Thymus (tissue), 14 donors: ENCODE measurements at places on chromosomes 7 and 10. TPM values are rescaled to one million over a fixed set of nuclear protein-coding genes. Genes with fewer than 3 reads are reported as not detected.

DNA sequence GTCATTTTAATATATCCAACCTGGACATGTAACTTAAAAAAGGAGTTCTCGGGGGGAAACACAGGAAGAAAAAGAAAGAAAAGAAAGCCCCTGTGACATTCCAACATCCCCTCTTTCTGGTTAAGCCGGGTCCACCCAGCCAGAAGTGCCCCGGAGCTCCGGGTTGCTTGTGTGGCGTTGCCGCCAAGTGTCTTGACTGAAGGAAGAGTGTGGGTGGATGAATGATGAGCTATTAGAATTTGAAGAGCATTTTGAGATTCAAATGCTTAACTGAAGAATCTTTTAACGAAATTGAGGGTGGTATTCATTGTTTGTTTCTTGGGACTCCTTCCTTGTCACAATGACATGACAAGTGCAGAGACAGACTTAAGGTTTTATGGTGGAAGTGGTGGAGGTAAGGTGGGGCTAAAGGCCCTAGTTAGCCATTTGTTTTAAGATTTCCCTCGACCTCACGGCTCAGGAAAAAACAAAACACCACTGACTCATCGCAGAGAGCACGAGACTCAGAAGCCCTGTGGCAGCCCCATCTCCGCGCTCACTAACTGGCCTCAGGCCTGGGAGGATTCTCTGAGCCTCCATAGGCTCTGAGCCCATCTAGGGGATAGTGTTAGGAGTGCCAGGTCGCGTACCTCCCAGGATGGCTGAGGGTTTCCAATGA lies 1.8 kb upstream of the GLI3 start:
- DNase-seq = no peak

GRCh38 chr10:70803775-70804420 lies 11.8 kb upstream of the SGPL1 start:
- peak; percentile 15 for DNase-seq

DNA sequence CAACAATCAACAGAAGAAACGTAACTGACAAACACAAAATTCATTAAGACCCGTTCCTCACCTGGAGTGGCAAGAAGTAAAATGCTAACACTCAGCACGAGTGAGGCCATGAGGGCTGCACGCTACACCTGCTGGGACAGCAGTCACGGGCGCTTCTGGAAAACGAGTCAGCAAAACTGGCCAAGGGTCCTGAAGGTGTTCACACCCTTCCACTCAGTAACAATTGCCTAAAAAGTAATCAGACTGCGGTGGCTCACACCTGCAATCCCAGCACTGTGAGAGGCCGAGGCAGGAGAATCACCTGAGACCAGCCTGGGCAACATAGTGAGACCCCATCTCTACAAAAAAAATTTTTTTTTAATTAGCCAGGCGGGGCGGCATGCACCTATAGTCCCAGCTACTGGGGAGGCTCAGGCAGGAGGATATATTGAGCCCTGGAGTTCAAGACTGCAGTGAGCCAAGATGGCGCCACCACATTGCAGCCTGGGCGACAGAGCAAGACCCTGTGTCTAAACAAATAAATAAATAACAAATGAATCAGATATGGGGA lies 199.1 kb downstream of the MAD1L1 start:
- no peak for DNase-seq

DNA sequence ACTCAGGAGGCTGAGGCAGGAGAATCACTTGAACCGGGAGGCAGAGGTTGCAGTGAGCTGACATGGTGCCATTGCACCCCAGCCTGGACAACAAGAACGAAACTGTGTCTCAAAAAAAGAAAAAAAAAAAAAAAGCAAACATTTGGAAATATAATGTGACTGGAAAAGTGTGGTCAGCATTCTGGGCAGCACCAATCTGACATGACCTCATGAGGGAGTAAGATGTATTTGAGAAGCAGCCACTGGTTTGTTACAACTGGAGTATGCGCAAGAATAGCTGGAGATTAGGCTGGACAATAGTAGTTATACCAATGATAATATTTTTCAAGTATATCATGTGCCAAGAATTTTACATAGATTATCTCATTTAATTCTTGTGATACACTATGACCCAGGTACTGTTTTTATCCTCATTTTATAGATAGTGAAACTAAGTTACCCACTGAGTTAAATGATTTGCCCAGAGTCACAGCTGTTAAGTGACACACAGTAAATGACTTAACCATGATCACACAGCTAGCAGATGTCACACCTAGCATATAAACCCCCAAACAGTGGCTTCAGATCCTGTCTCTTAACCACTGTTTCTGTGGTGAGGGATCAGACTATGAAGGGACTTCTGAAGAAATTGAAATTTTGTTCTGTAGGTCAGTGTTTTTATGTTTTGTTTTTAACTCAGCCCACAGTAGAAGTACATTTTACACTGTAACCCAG lies 11.1 kb downstream of the MCU start:
- DNase-seq = peak; percentile 51

DNA sequence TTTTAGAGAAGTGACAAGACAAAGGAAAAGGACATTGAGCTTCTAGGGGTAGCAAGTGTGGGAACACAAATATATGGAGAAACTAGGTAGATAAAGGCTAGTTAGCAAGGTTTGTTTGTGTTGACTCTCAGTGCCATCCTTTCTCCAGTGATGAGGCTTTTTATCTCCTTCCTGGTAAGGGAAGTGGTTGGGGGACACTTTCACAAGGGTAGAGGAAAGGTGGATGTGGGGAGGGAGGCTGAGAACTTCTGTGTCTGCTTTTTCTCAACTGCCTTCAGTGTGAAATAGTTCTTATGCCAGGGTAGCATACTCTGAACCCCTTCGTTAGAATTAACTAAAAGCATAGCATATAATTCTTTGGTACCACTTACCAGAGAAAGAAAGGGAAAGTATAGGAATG lies 93.0 kb upstream of the STRIP2 start:
- no peak for DNase-seq

DNA sequence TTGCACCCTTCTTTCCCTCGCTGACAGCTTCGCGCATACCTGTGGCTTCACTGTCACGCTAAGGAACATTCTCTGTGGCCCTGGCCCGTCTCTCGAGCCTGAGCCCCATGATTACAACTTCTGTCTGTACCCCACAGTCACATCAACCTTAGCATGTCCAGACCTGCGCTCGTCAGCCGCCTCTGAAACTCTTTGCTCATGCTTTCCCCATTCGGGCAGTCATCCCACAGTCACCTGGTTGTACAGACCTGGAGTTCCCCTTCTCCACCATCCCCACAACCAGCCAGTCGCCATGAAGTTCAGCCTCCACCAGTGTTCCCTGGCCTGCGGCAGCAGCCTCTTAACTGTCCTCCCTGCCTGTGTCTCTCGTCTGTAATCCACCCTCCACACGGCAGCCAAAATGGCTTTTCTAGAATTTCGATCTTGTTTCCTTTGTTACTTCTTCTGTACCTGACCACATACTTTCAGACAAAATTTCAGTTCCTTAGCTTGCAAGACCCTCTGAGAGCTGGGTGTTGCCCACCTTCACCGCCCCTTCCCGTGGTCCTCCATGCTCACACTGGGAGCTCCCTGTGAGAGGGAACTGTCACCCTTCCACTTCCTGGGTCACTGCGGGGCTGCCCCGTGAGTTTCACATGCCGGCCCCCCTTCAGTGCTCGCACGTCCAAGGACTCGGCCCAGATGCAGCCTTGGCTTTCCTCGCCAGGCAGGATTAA lies 229.2 kb downstream of the CELF2 start:
- no peak for DNase-seq

DNA sequence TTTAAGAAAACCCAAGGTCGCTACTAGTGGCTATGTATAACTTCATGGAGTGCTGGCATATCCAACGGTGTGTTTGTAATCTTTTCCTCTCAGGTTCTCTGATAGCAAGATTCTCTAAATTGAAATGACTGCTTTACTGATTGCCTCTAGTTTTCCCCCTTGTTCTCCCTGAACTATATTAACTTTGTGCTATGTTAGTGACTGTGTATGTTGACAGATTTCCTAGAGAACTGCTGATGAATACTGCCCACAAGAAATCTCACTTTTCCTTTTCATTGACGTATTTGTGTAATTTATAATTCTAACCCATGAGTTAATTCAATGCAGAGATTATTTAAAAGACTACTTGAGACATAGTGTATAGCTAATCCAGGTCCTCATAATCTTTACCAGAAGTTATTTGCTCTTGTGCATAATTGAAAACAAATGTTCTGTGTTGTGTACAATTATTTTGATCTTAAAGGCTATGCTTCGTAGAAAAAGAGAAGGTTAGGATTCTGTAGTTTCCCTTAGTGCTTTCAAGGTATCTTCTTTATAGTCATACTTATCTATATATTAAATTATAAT lies 70.6 kb upstream of the GLCCI1 start:
- DNase-seq = no peak

DNA sequence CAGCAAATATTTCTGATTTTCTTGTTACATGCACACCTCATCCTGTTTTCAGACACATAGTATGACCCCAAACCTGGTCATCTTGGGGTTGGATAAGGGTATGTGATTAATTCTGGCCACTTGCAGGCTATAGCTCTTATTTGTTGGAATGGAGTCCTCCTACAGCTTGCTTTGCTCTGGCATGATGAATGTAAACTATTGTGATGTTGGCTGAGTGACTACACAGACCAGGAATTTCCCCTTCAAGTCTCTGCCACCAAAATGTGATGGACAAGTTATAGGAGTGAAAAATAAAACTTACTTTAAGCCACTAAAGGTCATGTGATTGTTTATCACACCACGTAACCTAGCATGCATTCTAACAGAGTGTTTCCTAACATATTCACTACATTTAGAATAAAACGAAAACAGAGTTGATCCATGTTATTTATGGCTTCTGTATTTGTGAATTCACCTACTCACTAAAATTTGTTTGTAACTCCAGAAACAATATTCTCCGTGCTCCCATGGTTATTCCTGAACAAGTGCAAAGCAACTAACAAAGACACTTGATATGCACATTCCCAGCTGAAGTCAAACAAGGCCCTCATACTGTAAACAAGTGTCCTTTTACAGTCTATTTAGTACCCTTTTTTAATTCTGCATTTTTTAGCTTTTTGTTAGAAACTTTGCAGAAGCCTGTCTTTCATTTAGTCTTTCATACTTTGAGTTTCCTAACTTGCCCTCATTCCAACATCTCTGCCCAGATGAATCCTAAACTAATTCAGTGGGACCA lies 599.2 kb upstream of the PCDH15 start:
- DNase-seq = no peak

GRCh38 chr10:120477743-120478141 lies 20.7 kb downstream of the PLPP4 start:
- no peak for DNase-seq

- DNase-seq = no peak
Observed at GRCh38 chr7:6268907-6269306, 3.5 kb downstream of the CYTH3 start.

DNA sequence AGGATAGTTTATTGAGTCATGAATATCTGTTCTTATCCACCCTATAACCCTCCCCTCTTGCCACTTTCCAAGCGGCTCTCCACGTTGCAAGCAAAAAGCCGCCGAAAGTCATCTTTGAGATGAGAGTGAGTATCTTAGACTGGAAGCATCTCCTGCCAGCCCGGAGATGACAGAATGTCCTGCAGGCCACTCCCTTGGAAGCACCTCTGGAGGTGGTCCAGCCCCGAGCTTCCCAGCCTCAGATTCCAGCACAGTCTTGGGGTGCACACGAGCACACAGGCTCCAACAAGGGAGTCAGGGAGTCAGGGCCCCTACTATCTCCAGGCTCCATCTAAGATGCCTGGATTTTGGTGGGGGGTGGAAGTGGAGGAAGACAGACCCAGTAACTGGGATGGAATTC lies 5.5 kb upstream of the ELN start:
- DNase-seq = no peak

DNA sequence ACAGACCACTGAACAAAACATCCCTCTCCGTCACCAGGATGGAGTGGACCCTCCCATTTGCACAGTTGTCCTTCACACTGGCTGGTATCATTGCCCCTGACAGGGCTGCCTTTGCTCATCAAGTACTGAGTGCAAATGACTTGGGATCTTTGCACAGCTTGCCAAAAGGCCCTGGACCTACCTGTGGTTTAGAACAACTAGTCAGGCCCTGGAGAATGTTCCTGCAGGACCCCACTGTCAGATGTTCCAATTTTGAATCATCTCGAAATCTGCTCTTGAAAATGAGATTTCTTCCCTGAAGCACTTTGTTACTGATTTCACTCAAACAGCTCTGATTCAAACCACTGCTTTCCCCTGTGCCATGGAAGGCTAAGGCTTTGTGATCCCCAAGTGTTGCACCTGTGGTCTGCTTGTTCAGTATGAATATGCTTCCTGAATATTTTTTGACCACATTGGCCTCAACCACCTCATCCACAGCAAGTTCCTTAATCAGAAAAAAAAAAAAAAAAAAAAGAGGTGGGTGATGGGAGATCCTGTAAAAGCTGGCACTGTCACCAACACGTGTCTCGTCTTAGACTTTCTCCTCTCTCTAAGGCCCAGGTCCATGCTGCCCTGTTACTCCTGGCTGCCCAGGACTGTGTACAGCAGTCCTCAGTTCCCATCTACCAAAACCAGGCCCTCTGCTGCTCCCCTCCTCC lies 2.7 kb upstream of the AOAH start:
- no peak for DNase-seq

- DNase-seq = no peak
Observed at GRCh38 chr7:32900433-32900995, 9.0 kb upstream of the KBTBD2 start.

DNA sequence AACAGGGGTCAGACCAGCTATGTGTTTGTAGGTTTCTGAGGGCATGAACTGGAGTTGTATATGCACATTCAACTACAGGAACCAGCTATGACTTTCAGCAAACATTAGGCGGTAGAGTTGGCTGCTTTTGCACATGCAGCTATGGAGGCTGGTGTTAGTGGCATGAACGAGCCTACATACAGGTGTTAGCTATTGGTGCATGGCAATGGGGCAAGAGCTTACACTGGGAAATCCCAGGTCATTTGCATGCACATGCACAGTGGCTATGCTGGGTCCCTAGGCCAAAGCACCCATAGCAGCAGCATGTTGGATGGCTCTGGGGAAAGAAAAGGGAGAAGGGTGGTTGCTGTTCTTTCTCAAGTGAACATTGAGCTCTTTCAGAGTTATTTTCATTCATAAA lies 1018.5 kb upstream of the PHF14 start:
- DNase-seq = no peak

Gene INMT
- polyA plus RNA-seq = 2.5 TPM

Gene CYP26A1
- 7.8 TPM for polyA plus RNA-seq

Gene PIK3AP1
- polyA plus RNA-seq = 13.0 TPM

Gene BMS1
- 10.1 TPM for polyA plus RNA-seq

Gene ANXA8
- polyA plus RNA-seq = 23.2 TPM
